Urothelium cell line (cell line): ENCODE measurements at places on chromosomes 13 and 19.

DNA sequence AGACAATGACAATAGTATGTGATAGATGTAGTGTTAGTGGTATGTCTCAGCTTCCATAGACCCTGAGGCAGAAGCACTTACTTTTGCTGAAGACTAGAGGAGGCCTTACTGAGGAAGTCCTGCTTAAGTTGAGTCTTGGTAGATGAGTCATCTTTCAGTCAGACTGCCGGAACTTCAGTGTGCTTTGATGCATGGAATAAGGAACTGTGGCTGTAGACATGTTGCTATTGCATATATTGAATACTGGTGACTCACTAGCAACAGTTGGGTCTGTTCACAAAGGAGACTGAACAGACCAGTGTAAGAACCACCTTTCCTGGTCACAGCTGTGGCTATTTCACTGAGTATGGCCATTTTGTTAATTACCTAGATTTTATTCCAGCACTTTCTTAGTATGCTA, 1000.6 kb downstream of the OLFM4 start:
- peak; percentile 35 for DNase-seq

DNA sequence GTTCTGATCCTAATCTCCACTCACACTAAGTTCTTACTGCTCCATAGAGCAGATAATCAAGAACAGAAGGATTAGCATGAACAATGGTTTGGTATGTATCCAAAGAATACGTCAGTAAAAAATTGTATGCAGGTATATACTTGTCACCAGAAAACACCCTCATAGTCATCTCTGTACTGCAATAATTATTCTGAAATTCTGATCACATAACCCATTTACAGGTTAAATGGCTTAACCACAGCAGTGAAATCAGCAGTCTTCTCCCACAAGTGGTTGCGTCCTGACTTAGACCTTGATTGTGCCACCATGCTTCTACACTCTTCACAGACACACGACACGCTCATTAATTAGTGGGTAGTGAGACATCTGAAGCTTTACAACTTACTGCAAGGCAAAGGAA, 50.9 kb downstream of the LNX2 start:
- DNase-seq: no peak

GRCh38 chr13:45925151-45925550, 73.6 kb upstream of the SIAH3 start:
- DNase-seq: no peak

GRCh38 chr19:35357867-35358573, at the start of gene FFAR3:
TSS of gene FFAR3 (plus strand) at chr19:35358460. CDS start at chr19:35358891, 431 bp downstream.
- DNase-seq: no peak

DNA sequence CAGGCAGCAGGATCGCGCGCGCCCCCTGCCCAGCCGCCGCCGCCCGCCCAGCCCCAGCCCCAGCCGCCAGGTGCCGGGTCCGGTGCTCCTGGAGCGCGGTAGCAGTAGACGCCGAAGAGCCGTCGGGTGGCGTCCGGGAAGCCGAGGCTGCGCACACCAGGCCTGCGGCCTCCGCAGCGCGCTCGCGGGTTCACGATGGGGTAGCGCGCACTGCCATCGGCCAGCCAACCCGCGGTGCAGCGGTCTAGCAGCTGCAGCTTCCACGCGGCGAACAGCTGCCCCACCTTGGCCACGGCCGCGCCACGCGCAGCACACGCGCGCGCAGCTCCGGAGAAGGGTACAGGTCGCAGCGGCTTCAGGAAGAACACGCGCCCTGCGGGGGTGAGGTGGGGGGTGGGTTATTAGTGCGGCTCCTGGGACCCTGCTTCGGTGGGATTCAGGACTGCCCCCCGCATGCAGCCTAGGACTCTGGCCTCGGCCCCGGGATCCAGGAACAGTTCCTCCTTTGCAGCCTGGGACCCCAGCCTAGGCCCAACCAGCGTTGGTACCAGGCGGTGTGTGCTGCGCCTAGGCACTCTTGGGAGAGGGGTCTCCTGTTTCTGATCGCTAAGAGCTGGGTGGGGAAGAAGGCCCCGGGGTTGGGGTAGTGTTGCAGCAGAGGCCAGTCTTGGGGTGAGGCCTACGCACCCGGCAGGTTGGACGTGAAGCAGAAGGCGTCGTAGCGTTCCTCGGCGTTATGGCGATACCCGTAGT, 15.1 kb downstream of the TM6SF2 start:
- no peak for DNase-seq

DNA sequence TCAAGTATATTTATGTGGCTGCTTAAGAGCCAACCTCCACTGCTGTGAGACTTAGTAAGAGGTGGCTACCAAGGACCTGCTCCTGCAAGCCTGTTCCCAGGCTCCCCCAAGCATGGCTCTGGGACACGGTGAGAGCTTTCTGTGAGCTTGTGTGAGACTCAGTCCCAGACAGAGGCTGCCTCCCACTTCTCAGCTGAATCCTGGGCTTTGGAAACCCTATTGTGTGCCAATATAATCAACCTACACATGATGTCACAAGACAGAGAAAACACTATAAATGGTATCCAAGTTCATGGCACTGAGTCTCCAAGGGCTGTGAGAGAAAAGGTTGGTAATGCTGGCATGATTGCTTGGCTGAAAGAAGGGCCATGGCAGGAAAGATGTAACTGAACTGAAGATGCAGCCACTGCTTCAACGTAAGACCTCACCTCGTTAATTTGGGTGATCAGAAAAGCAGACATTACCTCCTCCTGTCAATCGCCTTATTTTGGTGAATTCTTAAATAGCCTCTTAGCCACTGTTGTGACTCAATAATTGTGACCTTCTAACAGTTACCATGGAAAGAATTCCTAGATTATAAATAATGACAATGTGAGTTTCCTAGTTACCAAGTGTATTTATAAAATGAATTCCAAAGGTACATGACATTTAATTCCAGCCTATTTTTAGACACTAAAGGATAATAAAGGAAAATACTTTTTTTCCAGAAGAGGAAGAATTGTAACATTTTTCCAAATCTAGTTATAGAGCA, 332.0 kb downstream of the IRS2 start:
- no peak for DNase-seq

DNA sequence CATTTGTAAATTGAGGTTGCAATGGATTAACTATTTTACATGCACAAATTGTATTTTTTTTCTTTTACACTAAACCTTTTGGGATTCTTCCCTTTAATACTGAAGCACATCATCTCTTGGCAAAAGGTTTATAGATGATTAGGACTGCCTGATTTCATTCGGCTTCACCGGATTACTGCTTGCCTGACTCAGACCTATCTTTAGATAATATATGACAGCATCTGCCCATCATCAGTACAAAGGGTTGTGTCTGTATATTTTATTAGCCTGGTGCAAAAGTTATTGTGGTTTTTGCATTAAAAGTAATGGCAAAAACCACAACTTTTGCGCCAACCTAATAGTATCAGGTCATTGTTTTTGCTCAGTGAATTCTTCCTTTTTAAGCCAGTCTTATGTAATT, 316.2 kb upstream of the HTR2A start:
- DNase-seq: no peak

- no peak for DNase-seq
Measured at GRCh38 chr13:79352107-79352506, 53.9 kb downstream of the RBM26 start.

DNA sequence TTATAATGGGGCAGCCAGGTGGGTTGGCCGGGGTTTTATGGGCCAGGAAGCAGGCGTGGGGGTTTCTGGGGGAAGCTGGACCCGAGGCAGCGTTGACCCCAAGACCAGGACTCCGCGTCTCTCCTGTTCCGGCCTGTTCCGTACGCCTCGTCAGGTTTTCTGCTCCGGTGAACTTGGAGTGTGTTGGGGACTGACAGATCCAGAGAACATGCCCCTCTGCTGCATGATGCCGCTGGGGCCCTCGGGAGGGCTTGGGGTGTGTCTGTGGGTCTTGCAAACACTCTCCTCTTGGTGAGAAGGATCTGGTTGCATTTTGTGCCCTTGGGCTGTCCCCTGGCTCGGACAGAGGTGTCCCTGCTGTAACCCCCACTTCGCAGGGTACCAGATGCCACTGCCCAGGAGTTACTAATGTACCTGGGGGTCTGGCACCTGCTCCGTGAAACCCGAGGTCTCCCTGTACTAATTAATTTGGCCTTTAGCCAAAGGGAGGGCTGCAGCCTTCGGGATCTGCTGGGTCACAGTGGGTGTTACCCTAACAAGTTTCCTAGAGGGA, 15.6 kb downstream of the KDM4B start:
- no peak for DNase-seq

DNA sequence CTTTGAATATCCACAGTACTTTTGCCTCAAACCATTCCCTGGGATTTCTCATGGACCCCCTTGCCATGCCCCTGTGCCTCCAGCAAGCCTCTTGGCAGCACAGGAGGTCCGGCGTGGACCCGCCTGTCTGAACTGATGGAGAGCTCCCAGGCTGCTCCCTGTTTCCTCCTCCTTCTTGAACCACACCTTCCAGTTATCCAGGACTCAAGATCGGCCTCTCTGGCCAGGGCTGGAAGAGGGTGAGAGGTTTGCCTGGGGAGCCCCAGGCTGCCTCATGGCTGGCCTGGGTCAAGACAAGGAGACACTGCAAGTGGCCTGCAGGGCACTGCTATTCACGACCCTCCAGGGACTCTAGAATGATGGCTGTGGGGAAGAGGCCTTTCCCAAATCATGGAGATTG, 93.6 kb upstream of the WASF3 start:
- no peak for DNase-seq

GRCh38 chr19:4058693-4059452, 7.8 kb downstream of the ZBTB7A start:
- no peak for DNase-seq
